Posterior vena cava (tissue), 2 donors: ENCODE measurements at places on chromosomes 5 and 9. TPM values are rescaled to one million over a fixed set of nuclear protein-coding genes. Genes with fewer than 3 reads are reported as not detected.

Gene LCN9
- total RNA-seq: not detected

Gene C9orf50
- not detected for total RNA-seq

Gene TAF11L5
- not detected for total RNA-seq

Gene TARS1
- total RNA-seq: 113 TPM

Gene SLC34A3
- total RNA-seq: not detected

Gene ANKRD18B
- total RNA-seq: not detected

Gene FOXD4L3
- total RNA-seq: not detected

Gene SOHLH1
- not detected for total RNA-seq

Gene ACER2
- total RNA-seq: 3.5 TPM
